Cardiac septum (tissue), 1 donor: ENCODE measurements at places on chromosomes 12 and 14.

DNA sequence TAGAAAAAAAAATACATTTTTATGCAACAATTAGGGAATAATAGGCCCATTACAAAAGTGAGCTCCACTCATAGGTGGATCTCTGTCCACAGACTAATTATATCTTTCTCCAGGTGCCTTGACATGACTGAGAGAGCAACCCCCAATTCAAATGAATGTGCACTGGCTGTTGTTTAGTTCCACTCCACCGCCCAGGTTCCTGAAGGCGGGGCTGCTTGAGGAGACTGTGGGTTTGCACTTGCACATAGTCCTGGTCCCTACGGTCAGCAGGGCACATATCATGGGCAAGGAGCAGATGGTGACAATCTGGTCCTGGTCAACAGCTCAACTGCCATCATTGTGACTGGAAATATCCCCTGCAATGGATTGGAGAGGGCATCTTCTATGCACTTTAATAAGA lies 195.6 kb upstream of the PWP1 start:
- no peak for DNase-seq

DNA sequence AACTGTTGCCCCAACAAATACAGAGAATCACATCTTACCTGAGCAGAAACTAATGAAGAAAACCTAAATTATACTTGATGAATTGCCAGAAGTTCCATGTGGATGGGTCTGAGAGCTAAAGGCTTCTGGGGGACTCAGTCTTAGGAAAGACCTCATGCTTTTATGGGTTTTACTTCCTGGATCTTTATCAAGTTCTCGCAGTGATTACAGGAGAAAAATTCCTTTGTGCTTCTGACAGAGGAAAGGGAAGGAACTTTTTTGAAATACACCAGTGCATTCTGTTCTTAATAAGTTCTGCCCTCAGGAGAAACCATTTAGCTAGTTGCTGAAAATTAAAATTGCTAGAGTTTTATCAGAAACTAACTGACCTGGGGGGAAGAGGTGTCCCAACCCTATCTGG lies 203.9 kb upstream of the KITLG start:
- DNase-seq: no peak

DNA sequence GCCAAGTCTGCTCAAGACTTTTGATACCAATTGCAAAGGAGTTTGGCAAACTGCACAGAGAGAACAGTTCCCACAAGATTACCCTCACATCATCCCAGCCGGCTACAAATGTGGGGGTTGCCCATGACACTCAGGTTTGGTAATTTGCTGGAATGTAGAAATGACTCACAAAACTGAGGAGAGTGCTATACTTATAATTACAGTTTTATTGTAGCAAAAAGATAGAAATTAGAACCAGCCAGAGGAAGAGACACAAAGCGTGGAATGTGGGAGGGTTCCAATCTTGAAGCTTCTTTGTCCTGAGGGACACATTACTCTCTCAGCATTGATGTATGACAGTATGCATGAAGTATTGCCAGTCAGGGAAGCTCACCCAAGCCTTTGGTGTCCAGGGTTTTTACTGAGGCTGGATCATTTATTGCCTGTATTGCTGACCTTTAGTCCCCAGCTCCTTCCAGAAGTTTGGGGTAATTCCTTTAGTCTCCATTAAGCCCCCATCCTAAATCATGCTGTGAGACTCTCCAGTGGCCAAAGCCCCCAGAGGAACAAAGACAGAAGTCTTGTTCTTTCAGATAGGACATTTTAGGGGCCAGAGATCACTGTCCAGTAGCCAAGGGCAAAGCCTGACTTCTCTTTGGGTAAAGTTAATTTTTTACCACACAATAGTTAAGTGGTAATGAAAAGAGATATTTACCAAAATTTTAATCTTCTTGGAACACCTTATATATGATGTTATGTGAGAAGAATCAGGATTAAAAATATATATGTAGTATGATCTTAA lies 9.9 kb downstream of the TBK1 start:
- no peak for DNase-seq

DNA sequence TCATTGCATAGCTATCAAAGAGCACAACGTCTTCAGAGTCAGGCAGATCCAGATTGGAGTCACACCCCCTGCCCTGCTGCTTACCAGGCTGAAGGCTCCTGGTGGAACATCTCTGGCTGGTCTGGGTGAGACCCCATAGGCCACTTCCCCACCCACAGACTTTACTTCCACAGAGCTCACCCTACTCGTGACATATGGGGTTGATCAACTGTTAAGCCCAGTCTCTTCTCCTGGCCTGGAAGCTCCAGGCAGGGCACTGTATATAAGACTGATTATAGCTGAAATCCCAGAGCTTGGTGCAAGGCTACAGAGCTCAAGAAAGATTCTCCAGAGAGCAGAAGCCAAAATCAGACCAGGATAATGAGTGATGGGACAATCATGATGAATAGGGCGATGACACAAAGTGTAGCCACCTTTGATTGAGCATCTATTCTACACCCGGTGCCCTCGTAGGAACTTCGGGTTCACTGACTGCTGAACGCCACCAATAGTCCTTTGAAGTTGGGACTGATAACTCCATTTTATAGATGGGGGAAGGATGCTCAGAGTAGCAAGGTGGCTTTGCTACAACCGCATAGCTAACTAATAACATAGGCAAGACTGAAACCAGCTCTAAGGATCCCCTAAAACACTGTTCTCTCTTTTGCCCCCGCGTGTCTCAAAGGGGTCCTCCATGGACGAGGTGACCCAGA lies 287.8 kb downstream of the BCL11B start:
- DNase-seq: no peak

DNA sequence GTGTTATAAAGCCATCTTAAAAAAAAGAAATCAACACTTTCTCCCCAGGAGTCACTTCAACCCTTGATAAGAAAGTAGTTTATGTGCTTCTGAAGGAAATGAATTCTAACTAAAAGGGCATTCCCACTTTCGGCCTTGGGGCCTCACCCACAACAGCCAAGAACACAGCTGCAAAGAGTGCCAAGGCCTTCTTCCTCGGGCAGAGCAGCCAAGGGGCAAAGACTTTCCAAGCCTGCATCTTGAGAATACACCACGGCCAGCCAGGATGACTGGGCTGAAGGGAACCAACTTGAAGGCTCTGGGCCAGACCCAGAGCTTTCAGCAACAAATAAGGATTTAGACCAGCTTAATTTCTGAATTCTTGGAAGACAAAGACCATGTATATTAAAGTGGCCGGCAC lies 60.4 kb upstream of the FOXN3 start:
- no peak for DNase-seq

DNA sequence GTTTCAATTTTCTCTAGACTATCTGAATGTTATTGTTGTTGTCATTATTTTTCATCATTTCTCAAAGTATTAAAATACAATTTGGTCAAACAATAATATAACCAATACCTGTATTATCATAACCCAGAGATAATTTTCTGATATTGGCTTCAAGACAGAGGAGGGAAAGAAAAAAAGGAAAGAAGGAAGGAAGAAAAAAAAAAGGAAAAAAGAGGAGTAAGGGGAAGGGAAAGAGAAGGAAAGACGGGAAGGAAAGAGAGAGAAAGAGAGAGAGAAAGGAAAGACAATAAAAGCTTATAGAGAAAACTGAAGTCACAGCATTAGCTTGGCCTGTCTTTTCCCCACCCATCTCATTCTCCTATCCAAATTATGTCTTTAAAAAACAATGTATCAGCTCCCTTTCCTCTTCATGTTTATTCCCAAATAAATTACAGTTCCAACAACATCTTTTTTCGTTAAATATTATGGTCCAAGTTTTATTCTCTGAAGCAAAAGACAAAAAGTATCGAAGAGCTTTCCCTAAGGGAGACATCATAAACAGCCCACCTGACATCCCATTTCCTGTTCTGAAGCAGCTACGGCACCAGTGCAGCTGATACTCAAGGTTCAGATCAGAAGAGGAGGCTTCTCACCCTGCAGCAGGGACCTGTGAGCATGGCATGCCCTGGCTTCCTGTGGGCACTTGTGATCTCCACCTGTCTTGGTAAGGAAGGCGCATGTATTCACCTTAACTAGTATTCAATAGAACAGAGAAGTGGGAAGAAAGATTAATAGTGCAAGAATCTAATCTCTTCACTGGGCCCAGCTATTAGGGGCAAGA lies 308.3 kb downstream of the DAD1 start:
- DNase-seq: no peak

DNA sequence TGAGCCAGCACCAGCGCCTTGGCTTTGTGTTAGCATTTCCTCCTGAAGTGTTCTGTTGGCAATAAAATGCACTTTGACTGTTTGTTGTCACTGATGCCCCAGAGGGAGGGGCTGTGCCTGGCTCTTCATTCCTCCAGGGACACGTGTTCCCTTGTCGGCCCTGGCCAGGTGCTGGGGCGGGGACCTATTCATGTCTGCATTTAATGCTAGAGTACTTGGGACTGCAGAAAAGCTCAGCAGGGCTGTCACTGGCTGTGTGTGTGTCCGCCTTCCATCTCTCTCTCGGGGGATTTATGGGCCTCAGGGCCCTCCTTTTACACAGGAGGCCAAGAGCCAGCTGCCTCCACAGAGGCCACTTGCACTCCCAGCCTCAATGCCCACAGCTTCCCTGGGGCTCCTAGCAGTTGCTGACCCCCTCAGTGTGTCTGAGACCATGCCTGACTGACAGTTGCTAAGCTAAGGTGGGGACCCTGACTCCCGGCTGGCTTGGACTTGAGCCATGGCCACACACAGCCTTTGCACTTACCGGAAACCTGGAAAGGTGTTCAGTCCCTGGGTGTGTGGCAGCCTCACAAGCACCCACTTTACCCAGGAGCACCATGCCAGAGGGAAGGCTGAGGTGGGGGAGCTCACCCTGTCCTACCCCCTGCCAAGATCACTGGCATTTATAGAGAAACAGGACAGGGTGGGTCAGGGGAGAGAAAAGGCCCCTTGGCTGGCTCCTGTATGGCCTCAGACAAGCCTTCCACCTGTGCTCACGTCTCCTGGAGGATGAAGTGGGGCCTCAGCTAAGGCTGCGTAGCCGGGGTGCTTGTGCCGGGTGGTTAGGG lies 27.8 kb downstream of the HIP1R start:
- DNase-seq: no peak

- DNase-seq: no peak
These were observed 303.3 kb downstream of the MED13L start for GRCh38 chr12:115973968-115974724.

GRCh38 chr12:2783936-2784600 lies 10.7 kb upstream of the FKBP4 start:
- DNase-seq: peak; percentile 86

- no peak for DNase-seq
These were observed 201.9 kb downstream of the AACS start for GRCh38 chr12:125267114-125267513.

GRCh38 chr12:87150969-87151662 lies 878.1 kb downstream of the C12orf50 start:
- DNase-seq: no peak

- DNase-seq: no peak
These were observed 52.3 kb downstream of the MBIP start for GRCh38 chr14:36268121-36268520.

GRCh38 chr12:5379749-5380496 lies 52.0 kb upstream of the NTF3 start:
- DNase-seq: no peak

DNA sequence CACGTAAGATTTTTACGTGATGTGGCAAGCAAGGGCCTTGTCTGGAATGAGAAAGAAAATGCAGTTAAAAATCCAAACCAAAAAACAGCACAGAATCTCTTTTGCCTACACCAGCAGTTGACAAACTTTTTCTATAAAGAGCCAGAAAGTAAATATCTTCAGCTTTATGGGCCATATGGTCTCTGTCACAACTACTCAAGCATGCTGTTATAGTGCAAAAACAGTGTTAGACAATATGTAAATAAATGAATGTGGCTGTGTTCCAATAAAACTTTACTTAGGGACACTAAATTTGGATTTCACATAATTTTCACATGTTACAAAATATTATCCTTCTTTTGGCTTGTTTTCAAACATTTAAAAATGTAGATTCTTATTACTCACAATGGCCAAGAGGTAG lies 6.2 kb upstream of the ELK3 start:
- DNase-seq: no peak

- DNase-seq: no peak
These were observed 102.0 kb downstream of the KCNMB4 start for GRCh38 chr12:70467918-70468733.

DNA sequence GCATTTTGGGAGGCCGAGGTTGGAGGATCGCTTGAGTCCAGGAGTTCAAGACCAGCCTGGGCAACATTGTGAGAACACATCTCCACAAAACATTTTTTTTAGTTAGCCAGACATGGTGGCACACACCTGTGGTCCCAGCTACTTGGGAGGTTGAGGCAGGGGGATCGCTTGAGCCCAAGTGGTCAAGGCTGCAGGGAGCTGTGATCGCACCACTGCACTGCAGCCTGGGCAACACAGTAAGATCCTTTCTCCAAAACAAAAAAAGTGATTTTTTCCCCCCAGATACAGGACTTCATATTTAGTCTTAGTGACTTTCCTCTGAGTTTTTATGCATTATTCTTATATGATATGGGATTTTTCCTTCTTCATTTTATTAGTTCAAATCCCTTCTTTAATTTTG lies 20.2 kb downstream of the OXA1L start:
- no peak for DNase-seq

- no peak for DNase-seq
These were observed 83.6 kb downstream of the ANKS1B start for GRCh38 chr12:99901181-99901580.

DNA sequence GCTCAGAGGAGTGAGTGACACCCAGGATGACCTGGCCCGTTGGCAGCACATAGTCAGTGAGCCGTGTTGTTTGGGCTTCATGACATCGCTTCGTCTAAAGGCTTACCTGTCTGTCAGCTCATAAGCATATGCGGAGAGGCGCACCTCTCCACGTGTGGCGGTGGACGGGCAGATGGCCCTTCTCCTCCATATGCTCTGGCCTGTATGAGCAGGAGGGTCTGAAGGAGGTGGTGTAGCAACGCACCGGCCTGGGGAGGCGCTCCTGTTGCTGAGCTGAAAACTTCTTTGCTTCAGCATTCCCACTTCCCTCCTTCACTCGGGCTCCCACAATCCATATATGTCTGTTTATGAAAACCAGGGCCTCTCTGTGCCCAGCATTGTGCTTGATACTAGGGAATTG lies 186.1 kb downstream of the TSPAN9 start:
- no peak for DNase-seq

GRCh38 chr14:20697273-20698017 lies 8.9 kb downstream of the ANG start:
- no peak for DNase-seq

DNA sequence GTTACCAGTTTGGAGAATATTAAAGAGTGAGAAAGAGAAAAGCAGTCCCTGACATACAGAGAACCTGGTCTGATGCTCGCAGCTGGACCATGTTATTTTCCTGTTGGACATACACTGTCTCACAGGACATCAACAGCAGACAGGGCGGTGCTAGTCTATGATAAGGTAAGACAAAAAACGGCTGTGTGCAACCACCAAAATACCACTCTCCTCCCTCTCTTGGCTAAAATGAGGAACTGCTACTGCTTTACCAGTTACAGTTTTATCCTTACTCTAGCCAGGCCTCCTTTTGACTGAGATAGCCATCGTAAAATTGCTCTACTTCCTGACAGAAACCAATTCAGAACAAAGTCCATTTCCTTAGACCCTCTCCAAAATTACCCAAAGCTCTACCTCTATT lies 47.0 kb upstream of the ERGIC2 start:
- no peak for DNase-seq

- no peak for DNase-seq
These were observed 430.2 kb upstream of the SEL1L start for GRCh38 chr14:81963846-81964245.
